ENCODE measurements at places on chromosomes 2 and 18.

DNA sequence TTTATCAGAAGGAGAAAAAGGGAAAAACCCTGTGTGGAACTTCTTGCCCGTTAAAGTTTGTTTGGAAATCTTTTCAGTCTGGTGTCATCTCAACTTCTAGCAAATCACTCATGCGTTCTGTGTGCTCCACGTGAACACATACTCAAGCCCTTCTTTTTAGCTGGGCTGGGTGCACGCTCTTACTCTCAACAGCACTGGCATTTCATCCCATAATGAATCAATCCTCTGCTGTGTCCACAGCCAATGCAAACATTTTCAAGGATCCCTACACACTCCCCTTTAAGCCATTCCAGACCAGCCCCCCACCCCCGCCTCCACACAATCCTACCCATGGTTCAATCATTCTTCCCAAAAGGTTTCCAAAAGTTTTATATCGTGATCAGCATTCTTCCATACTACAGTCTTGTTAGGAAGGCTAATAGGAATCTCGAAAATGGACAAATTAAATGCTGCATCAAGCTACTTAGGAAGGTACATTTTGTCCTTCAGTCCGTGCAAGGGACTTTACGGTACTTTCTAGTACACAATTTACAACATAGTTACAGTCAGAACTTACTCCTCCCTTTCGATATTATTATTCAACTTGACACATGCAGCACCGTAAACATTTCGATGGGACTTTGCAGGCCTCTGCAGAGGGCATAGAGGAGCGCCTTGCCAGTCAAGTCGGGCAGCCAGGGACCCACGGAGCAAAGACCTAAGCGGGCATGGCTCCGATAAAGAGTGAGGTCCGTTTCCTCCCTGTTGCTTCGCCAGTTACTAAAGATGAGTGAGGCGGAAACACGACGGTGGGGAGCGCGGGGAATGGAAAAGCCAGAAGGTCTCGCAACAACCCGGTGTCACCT is 1.4 kb downstream of the PTGR3 start:
- no peak for DNase-seq

GRCh38 chr2:166700079-166700478 is 188.2 kb upstream of the XIRP2 start:
- no peak for DNase-seq

GRCh38 chr2:169561364-169561763 is 12.3 kb downstream of the FASTKD1 start:
- DNase-seq = no peak

DNA sequence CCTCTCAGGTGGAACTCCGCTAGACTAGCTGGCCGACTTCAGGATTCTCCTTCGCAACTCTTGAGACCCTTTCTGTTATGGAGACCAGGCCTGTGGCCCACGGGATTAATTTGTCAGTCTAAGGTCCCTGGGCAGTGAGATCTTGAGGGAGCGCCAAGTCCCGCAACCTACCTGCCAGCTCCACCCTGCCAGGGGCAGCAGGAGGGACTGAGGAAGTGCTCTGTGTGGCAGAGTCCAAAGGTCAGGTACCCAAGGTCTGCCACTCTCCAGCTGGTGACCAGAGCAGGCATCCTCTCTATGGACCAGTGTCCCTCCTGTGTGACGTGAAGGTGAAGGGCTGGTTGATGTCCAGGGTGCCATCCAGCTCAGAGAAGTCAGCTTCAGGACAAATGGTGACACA is 4.3 kb upstream of the SPATA3 start:
- DNase-seq = no peak

- no peak for DNase-seq
These were observed 22.0 kb downstream of the FAM98A start for GRCh38 chr2:33577084-33577483.

DNA sequence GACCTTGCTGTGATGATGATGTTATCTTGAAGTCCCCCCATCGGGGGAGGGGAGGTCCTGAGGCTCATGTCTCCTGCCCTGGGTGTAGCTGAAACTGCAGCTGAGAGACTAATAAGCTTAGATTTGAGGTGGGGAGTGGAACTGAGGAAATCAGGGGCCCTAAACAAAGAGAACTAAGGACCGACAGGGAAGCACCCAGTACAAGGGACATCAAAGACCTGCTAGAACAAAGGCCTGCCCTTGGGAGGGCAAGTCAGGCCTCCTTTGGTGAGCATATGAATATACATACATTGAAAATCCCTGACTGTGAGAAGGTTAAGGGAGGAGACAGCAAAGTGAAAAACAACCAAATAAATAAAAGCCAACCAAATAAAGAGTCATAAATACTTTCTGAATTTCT is 1132.5 kb upstream of the CELF4 start:
- DNase-seq = no peak

DNA sequence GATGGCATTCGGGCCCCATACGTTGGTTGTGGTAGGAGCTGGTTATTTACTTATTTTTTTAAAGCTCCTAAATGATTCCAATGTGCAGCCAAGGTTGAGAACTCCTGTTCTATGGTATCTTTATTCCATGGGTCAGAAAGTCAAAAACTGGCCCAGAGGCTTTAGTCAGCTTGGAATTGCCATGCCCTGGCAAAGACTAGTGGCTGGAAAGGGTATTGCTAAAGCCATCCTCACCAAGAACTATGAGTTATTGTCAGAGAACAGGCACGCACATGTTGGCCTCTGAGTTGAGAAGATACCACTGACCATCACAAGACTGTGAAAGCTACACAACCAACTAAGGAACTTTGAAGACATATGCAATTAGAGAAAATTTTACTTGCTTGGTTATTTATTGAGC is 47.9 kb upstream of the ACMSD start:
- DNase-seq = no peak

DNA sequence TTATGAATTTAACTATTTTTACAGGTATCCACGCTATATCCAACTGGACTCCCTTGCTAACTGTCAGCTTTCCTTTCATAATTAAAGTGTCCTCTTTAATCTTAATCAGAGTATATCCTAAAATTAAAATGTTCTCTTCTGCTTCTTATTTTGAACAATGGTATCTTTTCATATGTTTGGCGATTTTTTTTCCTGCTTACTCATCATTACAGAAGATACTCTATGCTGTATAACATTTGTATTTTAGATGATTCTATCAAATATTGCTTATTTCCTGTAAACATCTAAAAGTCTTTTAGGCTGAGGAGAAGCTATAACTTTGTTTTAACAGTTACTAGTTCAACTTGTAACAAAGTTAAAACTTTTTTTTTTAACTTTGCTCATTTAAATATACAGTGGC is 17.4 kb downstream of the SCN2A start:
- no peak for DNase-seq

GRCh38 chr18:72233106-72233505 is 311.0 kb downstream of the CBLN2 start:
- DNase-seq = no peak

GRCh38 chr18:50024466-50024865 is 170.5 kb downstream of the MYO5B start:
- no peak for DNase-seq

DNA sequence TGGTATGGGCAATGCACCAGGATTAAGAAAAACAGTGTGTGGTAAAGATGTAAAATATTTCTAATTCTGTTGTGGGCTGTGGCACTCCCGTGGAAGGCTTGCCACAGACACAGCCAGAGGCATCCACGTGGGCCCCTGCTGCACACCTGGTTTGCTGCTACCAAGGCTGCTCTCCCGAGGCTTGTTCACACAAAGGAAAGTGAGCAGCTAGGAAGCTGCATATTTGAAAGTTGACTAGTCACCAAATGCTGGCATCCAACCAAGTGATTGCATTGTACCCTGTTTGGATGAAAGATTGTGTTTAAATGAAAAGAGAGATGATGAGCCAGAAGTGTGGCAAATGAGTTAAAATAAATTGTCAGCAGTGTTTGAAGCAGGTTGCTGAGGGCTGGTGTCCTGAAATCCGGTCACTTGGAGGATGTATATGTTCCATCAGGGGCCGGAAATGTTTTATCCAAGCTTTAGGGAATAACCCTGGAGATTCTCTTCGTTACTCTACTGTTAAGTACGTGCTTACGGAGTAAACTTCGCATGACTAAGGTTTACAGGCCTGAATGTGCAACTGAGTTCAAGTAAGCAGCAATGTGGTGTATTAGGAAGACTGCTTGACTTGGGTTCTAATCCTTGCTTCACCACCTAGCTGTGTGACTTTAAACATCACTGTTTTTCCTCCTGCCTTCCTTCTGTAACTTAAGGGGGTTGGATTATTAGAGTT is 86.1 kb downstream of the MSH2 start:
- DNase-seq = no peak

GRCh38 chr2:8160959-8161358 is 520.9 kb upstream of the ID2 start:
- no peak for DNase-seq

GRCh38 chr2:232434091-232434490 is 21.9 kb upstream of the ALPI start:
- DNase-seq = no peak

DNA sequence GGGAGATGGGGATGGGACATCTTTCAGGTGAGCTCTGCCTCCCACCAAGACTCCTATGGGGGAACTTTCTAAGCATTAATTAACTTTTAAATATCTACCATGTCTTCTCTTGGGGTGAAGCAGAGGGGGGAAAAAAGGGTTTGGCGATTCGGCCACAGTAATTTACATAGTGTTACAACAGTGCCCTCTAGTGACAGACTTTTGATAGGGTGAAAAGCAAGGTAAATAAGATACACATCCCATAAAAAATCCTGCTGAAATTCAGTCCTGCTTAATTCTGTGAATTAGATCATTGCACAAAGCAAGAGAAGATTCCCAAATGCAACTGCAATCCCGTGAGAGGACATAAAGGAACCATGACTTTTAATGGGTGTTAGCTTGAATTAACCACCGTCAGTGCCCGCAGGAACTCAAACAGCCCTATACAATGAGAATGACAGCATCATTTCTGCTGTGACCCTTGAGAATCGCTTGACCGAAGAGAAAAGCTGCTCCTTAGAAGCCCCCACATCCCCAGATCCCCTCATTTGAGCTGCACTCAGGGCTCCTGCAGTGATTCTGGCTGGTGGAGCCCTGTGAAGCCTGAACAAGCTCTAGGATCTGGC is 32.8 kb downstream of the FAM124B start:
- DNase-seq = no peak

GRCh38 chr2:636641-637405 is 40.4 kb downstream of the TMEM18 start:
- DNase-seq = peak; percentile 30

DNA sequence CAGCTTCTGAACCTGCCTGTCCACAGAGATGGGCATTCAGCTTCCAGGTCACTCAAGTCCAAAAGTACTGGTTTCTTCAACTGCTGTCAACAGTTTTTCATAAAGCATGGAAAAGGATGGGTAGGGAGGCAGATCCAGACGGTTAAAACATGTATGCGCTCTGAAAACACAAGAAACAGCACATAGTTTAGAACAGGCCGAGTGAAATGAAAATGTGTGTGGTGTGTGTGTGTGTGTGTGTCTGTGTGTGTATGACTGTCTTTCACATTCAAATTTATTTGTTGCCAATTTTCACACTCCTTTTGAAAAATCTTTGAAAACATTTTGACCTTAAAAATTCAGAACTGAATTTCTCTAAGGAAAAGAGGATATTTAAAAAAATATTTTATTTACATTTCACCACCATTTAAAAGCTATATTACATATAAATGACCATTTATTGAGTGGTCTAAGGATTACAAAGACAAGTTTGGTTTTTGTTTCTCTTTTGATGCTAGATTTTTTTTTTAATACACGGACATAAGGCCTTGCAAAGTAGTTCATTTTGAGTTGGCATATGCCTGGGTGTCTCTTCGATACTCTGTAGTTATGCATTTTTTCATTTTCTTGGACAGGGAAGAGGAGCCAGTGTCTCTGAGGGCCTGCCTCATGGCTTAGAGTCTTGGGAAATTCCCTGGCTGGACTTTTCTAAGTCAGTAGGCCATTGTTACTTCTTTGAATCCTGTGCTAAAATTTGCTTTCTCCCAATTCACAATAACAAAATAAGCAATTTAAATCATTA is 30.0 kb upstream of the STK17B start:
- no peak for DNase-seq

DNA sequence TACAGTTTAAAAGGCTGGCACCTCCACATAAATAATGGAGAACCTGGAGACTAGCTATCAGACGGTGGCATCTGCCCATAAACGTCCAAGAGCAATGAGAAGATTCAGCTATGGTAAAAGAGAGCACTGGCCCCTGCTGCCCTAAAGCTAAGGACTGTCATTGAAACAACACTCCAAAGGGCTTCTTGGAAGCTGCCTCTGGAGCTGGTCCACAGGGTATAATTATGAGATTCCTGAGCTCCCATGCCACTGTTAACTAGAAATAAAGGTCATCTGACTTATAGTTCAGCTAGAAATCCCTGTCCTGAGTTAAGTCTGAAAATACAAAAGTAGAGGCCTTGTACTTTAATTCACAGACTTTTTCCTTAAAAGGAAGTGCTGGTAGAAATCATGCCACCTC is 39.9 kb upstream of the RBMS1 start:
- no peak for DNase-seq

- no peak for DNase-seq
These were observed 148.7 kb upstream of the ATP5MC3 start for GRCh38 chr2:175330195-175330594.

- DNase-seq = no peak
These were observed at the start of gene SLC19A3 for GRCh38 chr2:227717687-227718567. Gene SLC19A3 (minus strand): TSS chr2:227718028. CDS start chr2:227702318, 15,710 bp downstream.

- no peak for DNase-seq
These were observed 17.3 kb downstream of the FBXO41 start for GRCh38 chr2:73267008-73267407.

DNA sequence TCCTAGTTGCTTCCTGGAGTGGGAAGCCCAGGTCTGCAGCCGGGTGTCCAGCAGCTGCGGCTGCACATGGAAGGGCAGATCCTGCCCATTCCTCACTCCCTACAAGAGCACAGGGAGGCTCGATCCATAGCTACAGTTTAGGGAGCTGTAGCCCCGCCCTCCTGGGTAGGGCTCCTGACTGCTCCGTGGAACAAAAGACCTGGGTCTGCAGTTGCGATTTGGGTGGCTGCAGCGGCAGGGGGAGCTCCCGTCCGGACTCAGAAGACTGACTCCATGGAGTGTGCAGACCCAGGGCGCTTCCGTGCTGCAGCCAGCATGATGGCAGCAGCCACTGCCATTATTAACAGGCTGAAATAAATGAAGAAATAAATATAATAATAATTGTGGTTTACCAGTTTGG is 157.3 kb downstream of the CTNNA2 start:
- no peak for DNase-seq

DNA sequence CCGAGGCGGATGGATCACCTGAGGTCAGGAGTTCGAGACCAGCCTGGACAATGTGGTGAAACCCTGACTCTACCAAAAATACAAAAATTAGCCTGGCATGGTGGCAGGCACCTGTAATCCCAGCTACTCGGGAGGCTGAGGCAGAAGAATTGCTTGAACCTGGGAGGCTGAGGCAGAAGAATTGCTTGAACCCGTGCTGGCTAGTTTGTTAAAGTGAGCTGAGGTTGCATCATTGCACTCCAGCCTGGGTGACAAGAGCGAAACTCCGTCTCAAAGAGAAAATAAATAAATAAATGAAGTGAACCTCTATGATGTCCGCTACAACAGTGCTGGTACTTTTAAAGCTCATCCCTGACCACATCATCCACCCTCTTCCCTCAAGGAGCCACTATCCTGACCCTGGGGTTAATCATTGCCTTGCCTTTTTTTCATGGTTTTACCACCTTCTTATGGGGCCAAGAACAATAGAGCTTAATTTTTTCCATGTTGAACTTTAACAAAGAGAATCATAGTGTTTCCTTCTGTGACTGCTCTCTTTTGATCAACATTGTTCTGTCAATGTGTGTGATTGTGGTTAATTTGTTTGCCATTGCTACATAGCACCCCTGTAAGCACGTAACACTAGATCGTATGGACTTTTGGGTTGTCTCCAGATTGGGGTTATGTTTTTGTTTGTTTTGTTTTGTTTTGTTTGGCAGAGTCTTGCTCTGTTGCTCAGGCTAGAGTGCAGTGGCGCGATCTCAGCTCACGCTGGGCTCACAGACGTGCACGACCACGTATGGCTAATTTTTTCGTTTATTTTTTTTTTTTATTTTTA is 17.1 kb upstream of the ATRAID start:
- DNase-seq = no peak
